ENCODE measurements at places on chromosomes 12 and 14.
A peak's percentile ranks its signal among the peaks of the same experiment; 100 is the strongest.

- no peak for DNase-seq
Observed at GRCh38 chr14:76810953-76811400, 1.7 kb downstream of the ANGEL1 start.

GRCh38 chr14:22252686-22253085, 336.3 kb downstream of the DAD1 start:
- no peak for DNase-seq

DNA sequence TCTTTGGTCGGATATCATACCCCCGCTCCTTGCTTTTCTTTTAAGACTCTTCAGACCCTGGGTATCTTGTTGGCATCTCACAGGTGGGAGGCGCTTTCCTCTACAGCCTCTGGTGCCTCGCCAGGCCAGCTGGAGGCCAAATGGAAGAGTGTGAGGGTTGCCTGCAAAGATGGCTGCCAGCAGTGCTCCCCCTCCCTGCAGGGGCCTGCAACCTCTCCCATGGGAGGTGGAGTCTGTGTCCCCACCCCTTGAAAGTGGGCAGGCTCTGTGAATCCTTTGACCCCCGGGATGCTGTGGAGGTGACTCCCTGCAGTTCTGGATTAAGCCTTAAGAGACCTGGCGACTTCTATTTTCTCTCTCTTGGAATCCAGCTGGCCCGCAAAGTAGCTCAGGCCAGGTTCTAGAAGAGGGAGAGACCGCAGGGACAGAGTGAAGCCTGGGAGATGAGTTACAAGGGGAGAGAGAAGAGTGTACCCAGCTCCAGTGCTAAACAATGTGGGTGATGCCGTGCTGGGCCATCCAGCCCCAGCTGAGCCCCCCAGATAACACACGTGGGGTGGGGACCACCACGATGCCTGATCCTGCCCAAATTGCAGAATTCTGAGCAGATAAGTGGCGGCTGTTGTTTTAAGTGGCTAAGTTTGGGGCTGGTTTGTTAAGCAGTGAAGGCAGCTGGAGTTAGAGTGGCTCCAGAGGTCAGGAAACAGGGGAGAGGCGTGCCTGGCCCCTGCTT, 37.9 kb upstream of the NCOR2 start:
- DNase-seq, result no peak

GRCh38 chr12:14693116-14693515, 3.3 kb downstream of the GUCY2C start:
- DNase-seq, result no peak

DNA sequence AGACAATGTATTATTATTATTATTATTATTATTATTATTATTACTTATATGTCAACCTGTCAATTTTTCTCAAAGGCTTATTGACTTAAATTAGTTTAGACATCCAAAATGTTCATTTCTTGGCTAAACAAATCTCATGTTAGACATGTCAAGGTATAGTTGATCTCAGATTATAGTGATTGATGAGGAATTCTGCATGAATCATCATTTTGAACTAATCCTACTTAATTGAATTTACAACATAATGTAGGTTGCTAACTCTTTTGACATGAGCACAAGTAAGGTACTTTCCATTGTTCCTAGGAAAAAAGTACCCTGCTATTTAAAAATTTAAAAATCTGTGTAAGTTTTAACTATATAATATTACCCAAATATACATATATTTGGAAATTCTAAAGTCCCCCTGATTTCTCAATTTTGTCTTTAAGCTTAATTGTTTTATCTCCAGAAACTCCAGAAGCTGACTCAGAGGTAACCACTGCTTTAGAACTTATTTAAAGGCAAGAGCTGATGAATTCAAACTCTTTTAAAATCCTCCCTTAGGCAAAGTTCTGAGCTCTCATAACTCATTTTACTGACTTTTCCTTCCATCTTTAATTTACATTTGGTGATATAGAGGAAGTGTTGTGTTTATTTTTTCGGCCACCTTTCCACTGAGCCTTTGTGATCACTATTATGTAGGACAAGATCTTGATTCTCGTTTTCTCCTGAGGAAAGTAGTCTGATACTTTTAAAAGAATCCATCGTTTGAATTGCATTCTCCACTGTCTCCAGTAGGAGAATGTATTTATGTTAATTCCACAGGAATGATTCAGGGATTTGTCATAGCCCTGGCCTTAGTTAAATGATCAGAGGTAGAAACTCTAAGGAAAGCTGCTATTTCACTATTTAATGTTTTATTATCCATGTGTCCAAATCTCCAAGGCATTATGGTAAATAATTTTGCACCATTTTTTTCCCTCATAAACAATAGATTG, 1304.5 kb downstream of the AACS start:
- DNase-seq, result no peak

GRCh38 chr12:46650688-46651087, 175.1 kb downstream of the SLC38A4 start:
- DNase-seq, result no peak

DNA sequence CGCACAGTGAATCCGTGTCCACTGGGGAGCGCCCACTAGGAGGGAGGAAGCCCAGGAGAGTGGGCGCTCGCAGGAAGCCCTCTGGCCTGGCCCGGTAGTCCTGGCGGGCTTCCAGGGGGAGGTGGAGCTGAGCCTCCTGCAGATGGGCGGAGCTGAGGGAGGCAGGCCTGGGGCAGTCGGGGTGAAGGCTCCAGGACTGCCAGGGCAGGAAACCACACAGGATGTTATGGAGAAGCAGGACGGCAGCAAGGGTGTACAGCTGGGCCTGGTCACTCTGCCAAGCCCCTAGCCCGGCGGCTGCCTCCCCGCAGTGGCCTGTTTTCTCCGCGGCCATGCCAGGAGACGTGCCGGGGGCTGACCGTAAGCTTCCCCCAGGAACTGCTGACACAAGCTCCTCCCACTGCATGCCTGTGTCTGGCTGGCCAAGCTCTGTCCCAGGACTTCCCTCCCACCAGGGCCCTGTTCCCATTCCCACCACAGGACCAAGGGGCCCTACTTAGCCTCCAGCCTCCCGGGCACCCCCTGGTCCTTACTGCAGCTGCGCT, 143.4 kb upstream of the C14orf180 start:
- no peak for DNase-seq

DNA sequence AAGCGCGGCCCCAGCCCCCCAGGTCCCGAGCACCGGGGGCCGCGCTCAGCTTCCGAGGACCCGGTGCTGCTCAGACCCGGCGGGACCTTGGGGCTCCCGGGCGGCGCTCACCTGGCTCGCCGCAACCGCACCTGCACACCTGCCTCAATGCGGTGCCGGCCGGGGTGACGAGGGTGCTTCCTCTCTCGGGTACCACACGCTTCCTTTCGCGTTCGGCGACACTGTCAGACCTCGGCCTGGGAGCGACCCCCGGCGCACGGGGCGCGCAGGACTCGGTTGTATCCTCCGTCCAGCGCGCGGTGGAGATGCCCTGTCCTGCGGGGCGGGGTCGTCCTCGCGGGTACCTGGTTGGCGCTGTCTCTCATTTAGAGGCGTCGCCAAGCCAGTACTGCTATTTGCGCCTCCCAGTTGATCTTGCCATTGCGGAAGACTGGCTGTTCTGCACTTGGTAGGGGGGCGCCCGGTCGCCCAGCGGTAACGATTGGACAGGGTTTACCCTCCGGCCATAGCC, 718 bp downstream of the PACS2 start:
- peak; percentile 53 for DNase-seq

DNA sequence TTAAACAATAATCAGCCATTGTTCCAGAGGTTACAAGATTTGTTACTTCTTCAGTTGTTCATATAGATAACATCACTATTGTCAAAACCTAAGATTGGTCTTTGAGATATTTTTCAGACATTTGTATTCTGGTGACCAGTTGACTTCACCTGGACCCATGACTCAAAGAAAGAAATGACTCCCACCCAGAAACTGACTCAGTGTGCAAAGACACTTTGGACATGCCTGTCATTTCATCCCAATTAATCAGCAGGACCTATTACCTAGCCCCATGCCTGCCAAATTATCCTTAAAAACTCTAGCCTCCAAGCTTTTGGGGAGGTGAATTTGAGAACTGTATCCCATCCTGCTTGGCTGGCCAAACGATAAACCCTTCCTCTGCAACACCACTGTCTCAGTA, 27.7 kb upstream of the TSPAN11 start:
- no peak for DNase-seq

GRCh38 chr12:123269395-123269892, 2.2 kb downstream of the CDK2AP1 start:
- no peak for DNase-seq

GRCh38 chr14:100374876-100375265, 51.7 kb downstream of the SLC25A47 start:
- no peak for DNase-seq

DNA sequence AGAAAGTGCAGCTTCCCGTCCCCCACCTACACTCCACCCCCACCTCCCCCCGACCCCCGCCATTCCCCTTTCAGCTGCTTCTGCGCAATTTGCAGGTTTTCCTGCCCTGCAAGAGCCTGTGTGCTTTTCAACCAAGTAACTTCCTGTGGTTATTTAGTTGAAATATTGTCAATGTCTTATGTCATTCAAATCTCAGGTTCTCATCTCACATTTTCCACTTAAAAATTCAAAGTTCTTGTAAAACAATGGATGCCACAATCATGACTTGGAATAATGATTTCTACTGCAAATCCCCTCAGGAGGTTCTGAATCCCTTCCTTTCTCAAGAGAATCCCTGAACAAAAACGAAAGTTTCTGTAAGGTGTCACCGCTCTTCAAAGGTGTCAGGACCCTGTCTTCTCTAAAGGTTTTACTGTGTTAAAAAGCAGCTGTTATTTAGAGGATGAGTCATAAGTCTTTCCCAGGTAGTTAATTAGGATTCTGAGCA, 31.6 kb downstream of the WBP11 start:
- no peak for DNase-seq

Measured in 8988T (cell line).